ENCODE measurements at places on chromosomes 5 and 9. TPM values are rescaled to one million over a fixed set of nuclear protein-coding genes. Genes with fewer than 3 reads are reported as not detected.

DNA sequence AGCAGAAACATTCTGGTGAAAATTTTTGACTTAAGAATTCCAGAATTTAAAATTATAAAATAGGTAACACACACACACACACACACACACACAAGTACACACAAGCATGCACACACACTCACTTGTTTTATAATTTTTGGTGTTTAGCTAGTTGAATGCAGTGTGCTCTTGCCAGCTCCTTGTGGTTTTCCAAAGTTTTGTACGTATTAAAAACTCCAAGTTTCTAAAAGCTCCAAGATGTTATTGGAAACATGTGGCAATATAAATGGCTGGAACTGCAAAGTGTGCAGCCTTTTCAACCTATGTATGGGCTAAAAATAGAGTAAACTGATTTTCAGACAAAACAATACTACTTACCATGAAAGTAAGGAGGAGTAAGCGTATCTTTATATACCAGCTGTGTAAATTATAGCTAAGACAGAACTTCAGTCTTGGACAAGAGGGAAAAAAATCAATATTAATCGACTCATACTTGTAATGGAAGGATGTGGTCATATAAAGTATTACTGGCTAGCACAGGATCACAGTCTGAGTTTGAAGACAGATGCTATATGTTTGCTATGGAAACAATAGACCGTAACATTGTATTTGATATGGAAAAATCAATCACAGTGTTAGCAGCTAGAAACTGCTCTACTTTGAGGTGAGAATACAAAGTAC is 727.1 kb upstream of the GRAMD2B start:
- H3K4me1 ChIP-seq = no peaks in the 10 kb centered on the region
- H3K36me3 ChIP-seq = no peaks in the 10 kb centered on the region

DNA sequence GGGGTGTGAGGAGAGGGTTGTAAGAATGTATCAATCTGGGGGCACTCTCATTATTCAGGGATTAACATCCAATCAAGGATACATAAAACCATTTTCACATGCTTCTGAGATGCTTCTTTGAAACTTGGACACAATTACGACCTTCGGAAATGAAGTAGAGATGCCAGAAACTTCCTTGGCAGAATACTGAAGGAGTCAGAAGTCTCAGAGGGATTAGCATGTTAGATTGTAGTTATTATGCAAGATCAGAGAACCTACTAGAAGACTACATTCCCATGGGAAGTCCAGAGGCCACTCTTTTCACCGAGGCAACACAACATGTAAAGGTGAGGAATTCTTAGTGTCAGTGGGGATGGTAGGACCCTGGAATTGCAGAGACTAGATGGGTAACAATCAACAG is 5.1 kb upstream of the SLC22A4 start:
- H3K36me3 ChIP-seq = no peaks in the 10 kb centered on the region
- H3K4me3 ChIP-seq = no peak overlapping the region
- peaks cover 10% of the 10 kb centered on the region for H3K4me1 ChIP-seq
- no peaks in the 10 kb centered on the region for H3K27me3 ChIP-seq

DNA sequence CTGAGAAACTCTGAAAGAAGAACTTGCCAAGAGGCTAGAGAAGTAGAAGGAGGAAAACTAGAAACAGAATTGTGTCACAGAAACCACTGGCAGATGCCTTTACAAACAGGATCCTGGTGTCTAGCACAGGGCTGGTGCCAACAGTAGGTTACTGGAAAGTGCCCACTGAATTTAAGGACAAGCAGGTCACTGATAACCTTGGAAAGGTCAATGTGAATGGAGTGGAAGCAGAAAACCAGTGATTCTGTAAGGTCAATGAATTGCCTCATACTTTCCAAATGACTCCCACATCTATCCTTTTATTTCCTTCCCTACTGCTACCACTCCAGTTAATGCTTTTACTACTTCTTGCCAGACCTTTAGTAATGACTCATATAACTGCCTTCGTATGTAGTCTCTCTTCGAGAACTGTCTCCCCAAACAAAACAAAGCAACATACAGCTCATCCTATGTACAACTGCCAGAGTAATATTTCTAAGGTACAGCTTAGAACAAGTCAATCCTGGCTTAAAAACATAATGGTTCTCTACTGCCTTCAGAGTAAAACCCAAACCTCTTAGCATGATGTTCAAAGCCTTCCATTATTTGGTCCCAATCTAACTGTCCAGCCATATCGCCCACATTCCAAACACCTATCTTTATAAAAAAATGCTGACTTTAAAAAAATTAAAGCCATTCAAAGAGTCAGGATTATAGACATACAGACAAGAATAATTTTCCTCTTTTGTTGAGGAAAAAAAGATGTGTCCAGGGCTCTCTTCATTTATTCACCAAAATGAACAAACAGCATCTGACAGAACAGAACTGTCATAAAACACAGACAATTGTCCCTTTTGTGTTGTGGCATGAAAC is 52.5 kb downstream of the NR3C1 start:
- H3K4me1 ChIP-seq = peaks cover 48% of the 10 kb centered on the region
- H3K36me3 ChIP-seq = peaks cover 15% of the 10 kb centered on the region
- DNase-seq = no peak
- no peaks in the 10 kb centered on the region for H3K27me3 ChIP-seq
- H3K27ac ChIP-seq = no peak overlapping the region

Gene PGM5
- not detected for total RNA-seq
